ENCODE measurements at places on chromosomes 3 and 15.
A peak's percentile ranks its signal among the peaks of the same experiment; 100 is the strongest.

DNA sequence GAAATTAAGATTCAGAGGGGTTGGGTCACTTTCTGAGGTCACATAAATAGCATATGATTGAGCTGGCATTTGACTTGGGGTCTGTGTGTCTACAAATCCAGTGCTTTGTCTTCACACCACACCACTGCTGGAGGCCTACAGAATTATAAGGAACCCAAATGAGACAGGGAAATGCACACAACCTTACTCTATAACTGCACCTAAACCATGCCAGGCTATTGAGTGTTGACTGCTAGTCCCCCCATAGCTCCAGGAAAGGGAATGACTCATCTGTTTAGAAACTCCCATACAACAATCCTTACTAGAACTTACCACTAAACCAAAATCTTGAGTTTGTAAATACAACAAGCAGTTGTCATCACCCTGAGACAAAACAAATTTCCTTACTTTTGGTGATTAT lies 16.9 kb upstream of the TSC22D2 start:
- peak overlapping the region; percentile 25 for H3K27ac ChIP-seq
- no peak overlapping the region for H3K4me3 ChIP-seq
- H3K27me3 ChIP-seq = no peaks in the 10 kb centered on the region
- H3K36me3 ChIP-seq = no peaks in the 10 kb centered on the region
- peak; percentile 81 for DNase-seq

- no peaks in the 10 kb centered on the region for H3K27me3 ChIP-seq
- no peaks in the 10 kb centered on the region for H3K4me1 ChIP-seq
- H3K27ac ChIP-seq = no peak overlapping the region
- no peak for DNase-seq
- H3K4me3 ChIP-seq = no peak overlapping the region
- H3K36me3 ChIP-seq = no peaks in the 10 kb centered on the region
Observed at GRCh38 chr3:64961301-64961700, 273.5 kb upstream of the ADAMTS9 start.

DNA sequence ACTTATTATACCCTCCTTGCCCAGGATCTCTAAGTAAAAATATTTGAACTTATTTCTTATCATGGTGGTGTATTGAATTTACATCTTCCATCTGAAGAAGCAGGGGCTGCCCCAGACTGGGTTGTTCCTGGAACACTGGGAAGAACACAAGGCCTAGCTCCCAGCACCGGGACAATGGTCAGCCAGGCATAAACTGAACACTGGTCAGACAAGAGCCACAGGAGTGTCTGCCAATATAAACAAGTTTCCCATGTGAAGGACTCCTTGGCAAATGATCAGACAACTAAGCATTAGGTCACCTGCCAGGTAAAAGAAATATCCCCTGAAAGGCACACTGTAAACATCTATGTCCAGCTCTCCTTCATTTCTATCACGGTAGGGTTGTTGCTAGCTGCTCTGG lies 172.4 kb downstream of the ATP8B4 start:
- no peak for DNase-seq
- H3K27ac ChIP-seq = no peak overlapping the region
- no peak overlapping the region for H3K4me3 ChIP-seq
- no peaks in the 10 kb centered on the region for H3K27me3 ChIP-seq
- no peaks in the 10 kb centered on the region for H3K4me1 ChIP-seq

GRCh38 chr3:178823150-178823549 lies 248.5 kb downstream of the ZMAT3 start:
- DNase-seq = no peak
- no peaks in the 10 kb centered on the region for H3K4me1 ChIP-seq
- no peak overlapping the region for H3K27ac ChIP-seq

- no peak for DNase-seq
- H3K27ac ChIP-seq = no peak overlapping the region
- H3K36me3 ChIP-seq = no peaks in the 10 kb centered on the region
- no peaks in the 10 kb centered on the region for H3K4me1 ChIP-seq
- peaks cover 13% of the 10 kb centered on the region for H3K27me3 ChIP-seq
Observed at GRCh38 chr3:47365213-47366153, 15.3 kb upstream of the PTPN23 start.

GRCh38 chr15:39629371-39629770 lies 48.5 kb downstream of the THBS1 start:
- H3K4me3 ChIP-seq = no peak overlapping the region
- H3K4me1 ChIP-seq = peaks cover 20% of the 10 kb centered on the region
- DNase-seq = peak; percentile 46
- H3K27ac ChIP-seq = no peak overlapping the region
- H3K36me3 ChIP-seq = no peaks in the 10 kb centered on the region

DNA sequence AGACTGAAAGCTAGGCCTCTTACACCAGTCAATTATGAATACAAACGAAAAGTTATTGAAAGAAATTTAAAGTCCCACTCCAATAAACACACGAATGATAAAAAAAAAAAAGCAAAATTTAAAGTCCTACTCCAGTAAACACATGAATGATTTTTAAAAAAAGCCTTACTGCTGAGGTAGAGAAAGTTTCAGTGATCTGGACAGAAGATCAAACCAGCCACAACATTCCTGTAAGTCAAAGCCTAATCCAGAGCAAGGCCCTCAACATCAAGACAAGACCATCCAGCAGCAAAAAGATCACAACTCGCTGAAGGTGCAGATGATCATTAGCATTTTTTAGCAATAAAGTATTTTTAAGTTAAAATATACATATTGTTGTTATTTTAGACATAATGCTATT lies 95.6 kb upstream of the LIPC start:
- H3K4me3 ChIP-seq = no peak overlapping the region
- no peaks in the 10 kb centered on the region for H3K36me3 ChIP-seq
- H3K27ac ChIP-seq = no peak overlapping the region

DNA sequence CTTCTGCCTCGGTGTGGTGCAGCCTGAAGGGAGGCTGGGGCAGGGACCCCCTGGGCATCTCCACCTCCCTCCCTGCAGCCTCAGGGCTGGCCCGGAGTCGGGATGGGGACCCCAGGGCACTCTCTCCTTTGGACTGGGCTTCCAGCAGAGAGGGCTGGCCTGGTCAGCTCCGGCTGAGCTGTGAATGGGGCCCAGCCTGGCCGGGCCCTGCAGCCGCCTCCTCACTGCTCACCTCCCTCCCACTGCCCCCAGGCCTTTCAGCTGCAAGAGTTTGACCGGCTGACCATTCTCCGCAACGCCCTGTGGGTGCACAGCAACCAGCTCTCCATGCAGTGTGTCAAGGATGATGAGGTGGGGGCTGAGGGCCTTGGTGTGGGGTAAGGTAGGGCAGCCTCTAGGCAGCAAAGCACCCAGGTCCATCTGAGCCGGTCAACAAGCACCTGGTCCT lies 36.0 kb downstream of the PSTPIP1 start:
- peaks cover 42% of the 10 kb centered on the region for H3K4me1 ChIP-seq
- H3K27ac ChIP-seq = no peak overlapping the region
- H3K27me3 ChIP-seq = peaks cover 41% of the 10 kb centered on the region
- DNase-seq = no peak
- no peak overlapping the region for H3K4me3 ChIP-seq

DNA sequence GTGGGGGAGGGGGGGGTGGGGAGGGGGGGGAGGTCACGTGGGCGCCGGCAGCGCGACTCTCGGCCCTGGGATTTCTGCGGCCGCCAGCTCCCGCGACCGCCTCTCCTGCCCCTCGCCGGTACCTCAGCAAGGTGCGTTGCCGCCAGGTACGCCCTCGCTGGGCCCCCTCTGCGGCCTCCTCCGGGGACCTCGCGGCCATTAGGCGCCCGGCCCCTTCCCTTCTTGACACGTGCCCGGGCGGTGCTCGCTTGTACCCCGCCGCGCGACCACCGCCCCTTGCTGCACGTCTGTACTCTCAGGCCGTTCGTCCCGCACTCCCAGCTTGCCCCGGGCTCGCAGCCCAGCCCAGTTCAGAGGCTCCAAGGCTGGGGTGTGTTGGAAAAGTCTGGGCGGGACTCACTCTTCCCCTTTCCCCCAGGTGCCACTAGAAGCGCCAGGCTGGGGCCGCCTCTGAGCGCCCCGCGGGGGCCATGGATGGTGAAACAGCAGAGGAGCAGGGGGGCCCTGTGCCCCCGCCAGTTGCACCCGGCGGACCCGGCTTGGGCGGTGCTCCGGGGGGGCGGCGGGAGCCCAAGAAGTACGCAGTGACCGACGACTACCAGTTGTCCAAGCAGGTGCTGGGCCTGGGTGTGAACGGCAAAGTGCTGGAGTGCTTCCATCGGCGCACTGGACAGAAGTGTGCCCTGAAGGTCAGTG lies at the start of gene MAPKAPK3:
Gene MAPKAPK3 (plus strand): TSS at position 56 of the 696 bp plus-strand sequence. CDS start 415 bp downstream, at position 471.
- no peak for DNase-seq
- peak within 1 kb of the TSS; percentile 30 for H3K27ac ChIP-seq
- no peaks in the 10 kb centered on the region for H3K27me3 ChIP-seq
- peak within 1 kb of the TSS; percentile 75 for H3K4me3 ChIP-seq
- H3K4me1 ChIP-seq = peaks cover 23% of the 10 kb centered on the region

DNA sequence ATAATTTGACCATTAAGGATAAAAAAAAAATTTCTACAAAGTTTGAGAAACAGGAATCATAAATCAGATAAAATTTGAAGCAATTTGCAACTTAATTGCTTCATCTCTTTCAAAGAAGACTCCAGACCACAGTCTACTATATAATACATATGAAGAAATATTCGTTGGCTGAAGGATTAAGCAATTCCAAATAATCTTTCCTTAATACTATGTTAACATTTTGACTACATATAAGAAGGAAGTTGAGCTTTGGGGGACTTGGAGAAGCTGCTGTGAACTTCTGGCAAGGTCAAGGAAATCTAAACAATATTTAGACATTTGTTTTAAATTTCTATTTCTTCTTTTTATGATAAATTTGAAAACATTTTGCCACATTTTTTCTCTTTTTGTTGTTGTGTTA lies 13.5 kb upstream of the GABRR3 start:
- no peaks in the 10 kb centered on the region for H3K4me1 ChIP-seq
- no peak for DNase-seq
- peaks cover 3% of the 10 kb centered on the region for H3K27me3 ChIP-seq
- no peak overlapping the region for H3K4me3 ChIP-seq
- H3K36me3 ChIP-seq = no peaks in the 10 kb centered on the region

GRCh38 chr3:185778094-185778493 lies 46.7 kb downstream of the IGF2BP2 start:
- no peak for DNase-seq
- H3K27ac ChIP-seq = no peak overlapping the region
- no peak overlapping the region for H3K4me3 ChIP-seq
- H3K27me3 ChIP-seq = no peaks in the 10 kb centered on the region
